Retina (tissue), 1 donor: ENCODE measurements at places on chromosomes 7 and 10.

DNA sequence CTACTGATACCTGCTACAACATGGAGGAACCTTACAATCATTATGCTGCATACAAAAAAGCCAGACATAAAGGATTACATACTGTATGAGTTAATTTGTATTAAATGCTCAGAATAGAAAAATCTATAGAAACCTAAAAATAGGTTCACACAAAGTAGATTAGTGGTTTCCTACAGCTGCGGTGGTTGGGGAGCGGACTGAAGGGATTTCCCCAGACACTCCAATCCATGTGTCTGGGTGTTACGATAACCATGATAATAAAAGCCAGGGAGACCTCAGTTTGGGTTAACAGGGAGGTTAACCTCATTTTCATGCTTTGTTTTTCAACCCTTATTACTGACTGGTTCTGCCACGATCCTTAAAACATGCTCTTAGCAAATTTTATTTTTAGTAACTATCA is 355.9 kb downstream of the KCNMA1 start:
- DNase-seq = no peak

GRCh38 chr10:94083662-94084265 is 90.0 kb downstream of the PLCE1 start:
- DNase-seq = no peak

DNA sequence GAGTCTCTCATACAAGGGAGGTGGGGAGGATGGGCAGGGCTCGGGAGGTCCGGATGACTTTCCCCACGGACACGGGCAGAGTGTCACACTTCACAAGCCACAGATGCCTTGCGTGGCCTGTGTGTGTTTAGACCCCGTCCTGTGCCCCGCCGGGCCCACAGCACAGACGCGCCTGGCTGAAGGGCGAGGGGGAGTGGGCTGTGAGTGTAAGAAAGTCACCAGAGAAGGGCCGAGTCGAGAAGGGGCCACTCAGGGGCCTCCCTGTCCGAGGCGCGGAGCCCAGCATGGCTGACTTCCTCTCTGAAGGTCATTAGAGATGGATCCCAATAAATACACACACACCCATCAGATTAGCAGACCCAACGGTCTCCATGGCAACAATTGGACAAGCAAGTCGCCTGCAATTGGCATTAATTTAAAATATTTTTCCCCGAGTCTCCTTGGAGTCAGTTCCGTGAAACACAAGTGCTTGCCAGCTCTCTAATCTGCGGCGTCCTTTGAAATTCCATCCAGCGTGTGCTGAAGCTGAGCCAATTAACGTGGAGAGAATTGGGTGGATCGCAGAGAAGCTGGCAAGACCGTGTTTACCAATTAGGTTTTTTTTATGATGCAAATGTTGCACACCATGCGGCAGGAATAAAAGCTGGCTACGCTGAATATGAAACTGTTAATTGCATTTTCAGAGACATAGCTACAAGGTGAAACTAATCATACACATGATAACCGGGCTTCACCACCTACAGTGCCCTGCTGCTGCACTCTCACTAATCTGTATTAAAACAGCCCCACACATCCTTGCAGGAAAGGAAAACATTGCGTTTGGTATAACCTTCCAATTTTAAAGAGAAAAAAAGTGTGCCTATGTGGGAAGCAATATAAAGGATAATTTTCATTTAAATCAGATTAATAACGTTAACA is 571.2 kb downstream of the PTPRN2 start:
- peak; percentile 78 for DNase-seq

DNA sequence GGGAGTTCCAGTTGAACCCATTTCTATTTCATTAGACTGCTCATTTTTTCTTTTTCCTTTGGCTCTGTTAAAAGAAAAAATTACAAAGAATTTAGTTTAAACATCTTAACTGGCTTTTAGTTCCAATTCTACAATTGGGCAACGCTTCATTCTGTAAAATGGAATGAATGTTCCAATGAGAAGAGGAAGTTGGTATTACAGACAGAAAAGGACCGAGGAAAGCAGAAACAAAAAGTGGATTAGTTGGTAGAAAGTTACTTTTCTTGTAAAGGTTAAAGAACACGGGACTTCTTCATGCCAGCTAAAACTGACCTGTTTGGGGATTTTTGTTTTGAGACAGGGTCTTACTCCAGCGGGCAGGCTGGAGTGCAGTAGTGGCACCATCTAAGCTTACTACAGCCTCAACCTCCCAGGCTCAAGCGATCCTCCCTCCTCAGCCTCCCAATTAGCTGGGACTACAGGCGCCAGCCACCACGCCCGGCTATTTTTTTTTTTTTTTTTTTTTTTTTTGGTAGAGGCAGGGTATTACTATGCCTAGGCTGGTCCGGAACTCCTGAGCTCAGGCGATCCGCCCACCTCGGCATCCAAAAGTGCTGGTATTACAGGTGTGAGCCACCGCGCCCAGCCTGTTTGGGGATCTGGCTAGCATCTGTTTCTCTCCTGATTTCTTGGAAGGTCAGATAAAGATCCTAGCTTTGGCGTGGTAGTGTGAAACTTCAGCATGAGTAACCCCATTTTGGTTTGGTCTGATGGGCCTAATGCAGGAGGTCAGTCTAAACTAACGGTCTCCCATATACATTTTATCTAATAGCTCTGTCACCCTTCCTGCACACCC is 1.3 kb upstream of the VDAC2 start:
- DNase-seq = no peak

- no peak for DNase-seq
Observed at GRCh38 chr10:58373442-58373827, 11.8 kb upstream of the TFAM start.

- no peak for DNase-seq
Observed at GRCh38 chr7:116399819-116400218, 99.7 kb upstream of the CAV2 start.

DNA sequence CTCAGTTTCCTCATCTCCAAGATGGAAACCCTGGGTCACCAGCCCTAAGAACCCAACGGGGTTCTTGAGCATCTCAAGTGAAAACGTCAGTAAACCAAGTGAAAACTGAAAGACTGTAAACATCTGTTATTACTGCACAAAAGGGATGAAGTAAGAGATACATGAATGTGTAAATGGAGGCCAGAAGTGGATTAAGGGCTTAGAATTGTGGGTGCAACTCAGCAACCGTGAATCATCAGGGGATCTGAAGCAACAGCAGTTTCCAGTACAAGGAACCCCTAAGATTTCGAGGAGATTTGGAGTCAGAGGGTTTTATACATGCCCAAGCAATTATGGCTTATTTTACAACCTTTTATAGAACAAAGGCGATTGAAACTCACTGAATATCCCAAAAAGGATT is 95.7 kb upstream of the SVIL start:
- DNase-seq = no peak

DNA sequence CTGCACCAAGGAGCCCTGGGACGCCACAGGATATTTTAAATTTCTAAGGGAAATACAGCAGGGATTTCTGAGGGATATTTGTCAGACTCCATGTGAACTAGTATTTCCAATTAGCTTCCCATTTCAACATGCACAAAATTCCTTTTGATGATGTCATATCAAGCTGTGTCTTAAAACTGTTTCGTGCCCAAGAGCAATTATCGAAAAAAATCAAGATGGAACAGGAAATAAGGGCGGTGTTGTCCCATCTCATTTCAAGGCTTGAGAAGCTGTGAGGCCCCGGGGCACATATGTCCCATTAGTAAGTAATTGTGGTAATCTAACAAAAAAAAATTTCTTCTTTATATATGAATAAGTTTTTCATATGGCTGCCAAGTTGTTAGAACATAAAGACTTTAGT is 47.4 kb downstream of the PPP1R17 start:
- no peak for DNase-seq

DNA sequence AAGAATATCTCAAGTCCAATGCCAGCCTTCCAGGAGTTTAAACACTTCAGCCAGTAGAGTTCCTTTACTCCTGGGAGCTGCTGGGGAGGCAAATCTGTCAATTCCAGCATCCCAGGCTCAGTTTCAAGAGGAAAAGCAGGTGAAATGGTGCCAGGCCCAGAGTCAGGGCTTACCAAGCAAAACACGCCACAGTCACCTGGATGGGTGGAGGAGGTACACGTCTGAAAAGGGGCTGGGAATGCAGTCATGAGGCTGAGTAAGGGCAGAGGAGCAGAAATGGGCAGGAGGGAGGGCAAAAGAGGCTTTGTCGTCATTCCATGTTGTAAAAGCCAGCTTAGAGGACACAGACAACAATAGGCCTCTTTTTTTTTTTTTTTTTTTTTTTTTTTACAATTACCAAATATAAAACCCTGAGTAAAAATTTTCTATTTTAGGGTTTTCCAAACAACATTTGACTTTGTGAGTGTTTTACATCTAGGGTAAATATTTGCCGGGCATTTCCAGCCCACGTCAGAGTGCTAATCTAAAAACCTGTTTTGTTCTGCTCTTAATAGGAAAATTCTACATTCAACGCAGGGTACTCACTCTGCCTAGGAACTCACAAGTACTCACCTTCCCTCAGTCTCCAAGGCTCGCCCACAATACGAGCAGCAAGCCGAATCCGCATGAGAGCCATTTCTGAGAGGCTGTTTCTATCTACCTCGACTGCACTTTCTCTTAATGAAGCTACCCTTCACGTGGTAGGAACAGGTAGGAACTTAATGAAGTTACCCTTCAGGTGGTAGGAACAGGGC is 21.2 kb downstream of the GFRA1 start:
- no peak for DNase-seq

- no peak for DNase-seq
Observed at GRCh38 chr7:70266186-70266585, 667.9 kb downstream of the AUTS2 start.

- DNase-seq = peak; percentile 57
Observed at GRCh38 chr10:103967448-103968071, 620 bp downstream of the SLK start.

GRCh38 chr10:78831461-78831860 is 237.3 kb upstream of the ZMIZ1 start:
- no peak for DNase-seq

DNA sequence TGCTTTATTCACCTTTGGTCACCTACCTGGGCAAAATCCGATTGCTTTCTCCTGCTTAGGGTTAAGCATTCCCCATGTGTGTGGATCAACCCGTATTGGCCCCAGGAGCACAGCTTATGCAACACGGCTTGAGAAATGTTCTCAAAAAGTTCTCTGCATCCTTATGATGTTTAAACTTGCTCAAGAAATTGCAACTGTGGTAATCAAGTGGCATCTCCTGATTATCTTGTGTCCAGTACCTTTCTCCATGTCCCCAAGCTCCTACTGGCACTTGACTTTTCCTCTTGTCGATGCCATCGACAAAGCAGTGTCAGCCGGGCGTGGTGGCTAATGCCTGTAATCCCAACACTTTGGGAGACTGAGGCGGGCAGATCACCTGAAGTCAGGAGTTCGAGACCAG is 4.7 kb upstream of the PKD2L1 start:
- no peak for DNase-seq

DNA sequence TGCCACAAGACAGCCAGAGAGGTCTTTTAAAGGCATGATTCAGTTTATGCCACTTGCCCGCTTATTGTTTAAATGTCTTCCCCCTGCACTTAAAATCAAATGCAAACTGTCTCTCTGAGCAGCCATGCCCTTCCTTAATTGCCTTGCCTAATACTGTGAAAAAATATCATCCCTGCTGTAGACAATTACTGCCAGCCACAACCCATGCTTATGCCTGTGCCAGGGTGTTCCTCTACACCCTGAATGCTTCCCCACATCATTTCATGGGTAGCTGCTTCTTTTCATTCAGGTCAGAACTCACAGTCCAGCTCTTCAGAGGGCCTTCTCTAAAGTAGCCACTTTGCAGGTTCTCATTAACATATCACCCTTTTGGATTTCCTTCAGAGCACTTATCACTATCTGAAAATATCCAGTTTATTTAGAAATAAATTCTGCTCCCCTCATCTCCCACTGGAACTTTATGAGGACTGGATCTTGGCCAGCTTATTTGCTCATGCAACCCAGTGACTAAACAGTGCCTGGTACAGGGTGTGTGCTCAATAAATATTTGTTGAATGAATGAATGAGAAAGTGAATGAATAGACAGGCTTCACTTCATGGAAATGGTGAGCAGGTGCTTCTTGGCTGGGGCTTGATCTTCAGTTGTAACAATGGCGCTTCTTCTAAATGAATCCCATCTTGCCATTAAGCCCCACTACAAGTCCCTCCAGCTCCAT is 162.4 kb upstream of the MDFIC start:
- peak; percentile 28 for DNase-seq
